ENCODE measurements at places on chromosomes 2 and 18.

- DNase-seq = no peak
These were observed 36.1 kb upstream of the GPR17 start for GRCh38 chr2:127609818-127610217.

- no peak for DNase-seq
These were observed 27.3 kb downstream of the CAB39 start for GRCh38 chr2:230739961-230740360.

- DNase-seq = no peak
These were observed 53.7 kb upstream of the TANC1 start for GRCh38 chr2:158914731-158915130.

DNA sequence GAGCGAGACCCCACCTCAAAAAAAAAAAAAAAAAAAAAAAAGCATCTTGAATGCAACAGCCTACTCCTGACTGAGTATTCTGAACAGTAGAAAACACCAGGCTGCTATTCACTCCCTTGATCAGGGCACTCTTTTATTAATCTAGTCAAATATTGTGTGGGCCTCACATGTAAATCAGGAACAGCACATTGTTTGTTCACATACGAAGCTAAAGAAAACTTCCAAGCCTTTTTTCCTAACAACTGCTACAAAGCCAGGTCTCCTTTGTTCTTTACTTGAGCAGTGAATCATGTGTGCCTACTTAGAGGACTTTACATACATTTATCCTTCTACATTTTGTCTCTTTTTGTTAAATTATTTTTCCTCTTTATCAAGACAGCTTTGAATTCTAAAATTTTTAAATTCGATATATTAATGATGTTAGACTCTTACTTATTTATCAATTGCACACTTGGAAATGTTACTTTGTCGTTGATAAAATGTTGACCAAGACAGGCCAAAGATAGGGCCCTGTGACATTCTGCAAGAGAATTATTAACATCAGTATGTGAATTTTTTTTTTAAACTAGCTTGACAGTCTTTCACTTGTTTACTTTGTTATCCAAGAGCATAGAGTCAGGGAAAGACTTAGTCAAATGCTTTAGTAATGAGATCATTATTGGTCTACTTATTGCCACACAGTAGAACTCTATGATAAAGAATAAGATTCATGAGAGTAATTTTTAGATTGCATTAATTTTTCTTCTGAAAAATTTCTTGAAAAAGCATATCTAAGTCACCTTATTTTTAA lies 13.2 kb downstream of the SPATS2L start:
- DNase-seq = no peak

DNA sequence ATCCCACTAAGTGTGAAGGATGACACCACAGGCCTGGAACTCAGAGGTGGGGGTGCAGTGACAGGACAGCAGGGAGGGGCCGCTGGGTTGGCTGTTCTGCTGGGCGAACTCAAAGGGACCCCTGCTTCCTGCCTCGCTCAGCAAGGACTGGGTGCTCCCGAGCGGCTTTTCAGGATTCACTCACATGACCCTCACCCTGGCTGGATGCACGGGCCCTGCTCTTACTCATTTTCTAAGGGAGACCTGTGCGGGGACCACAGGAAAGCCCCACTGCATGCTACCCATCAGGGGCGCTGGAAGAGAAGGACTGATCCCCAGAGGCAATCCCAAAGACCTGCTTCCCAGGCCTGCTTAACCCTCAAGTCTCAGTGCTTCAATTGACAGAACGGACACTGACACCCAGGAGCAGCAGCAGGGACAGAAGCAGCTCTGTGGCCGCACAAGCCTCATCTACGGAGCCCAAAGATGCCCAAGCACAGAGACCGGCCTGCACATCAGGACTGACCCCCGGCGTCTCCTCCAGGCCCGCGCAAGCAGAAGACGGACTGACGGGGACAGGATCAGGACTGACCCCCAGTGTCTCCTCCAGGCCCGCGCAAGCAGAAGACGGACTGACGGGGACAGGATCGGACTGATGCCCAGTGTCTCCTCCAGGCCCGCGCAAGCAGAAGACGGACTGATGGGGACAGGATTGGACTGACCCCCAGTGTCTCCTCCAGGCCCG lies 29.6 kb downstream of the THAP4 start:
- no peak for DNase-seq

- no peak for DNase-seq
These were observed 39.2 kb downstream of the STAT1 start for GRCh38 chr2:190974629-190975361.

GRCh38 chr2:181790716-181791649 lies 100.5 kb upstream of the ITPRID2 start:
- DNase-seq = no peak

DNA sequence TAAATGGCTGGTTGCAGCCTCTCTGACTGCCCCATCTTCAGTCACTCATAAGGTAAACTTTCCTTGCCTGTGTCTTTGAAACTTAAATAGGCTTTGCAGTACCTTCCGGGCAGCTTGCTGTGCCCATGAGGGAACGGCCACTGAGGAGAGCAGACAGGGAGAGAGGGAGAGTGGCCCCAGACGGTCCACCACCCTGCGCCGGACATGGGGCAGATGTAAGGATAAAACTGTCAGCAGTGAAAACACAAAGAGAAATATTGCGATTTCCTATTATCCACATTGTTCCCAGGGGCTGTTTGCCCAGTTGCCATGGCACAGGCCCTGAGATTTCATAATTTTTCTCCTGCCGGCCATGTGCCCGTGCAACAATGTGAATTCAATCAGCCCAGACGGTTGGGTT lies 265.9 kb upstream of the SALL3 start:
- no peak for DNase-seq

DNA sequence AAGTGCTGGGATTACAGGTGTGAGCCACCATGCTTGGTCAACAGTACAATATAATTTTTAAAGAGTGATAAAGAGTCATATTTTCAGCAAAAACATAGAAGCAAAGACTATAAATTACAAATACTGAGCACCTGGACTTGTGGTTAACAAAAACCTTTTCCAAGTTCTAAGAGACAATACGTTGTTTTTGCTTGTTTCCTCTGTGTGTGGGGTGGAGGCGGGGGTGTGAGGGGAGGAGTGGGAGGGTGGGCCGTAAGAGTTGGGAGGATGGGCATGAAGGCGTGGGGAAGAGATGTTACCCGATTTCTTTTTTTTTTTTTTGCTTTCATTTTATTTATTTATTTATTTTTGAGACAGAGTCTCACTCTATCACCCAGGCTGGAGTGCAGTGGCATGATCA lies 78.0 kb upstream of the WIPF1 start:
- no peak for DNase-seq

GRCh38 chr2:101948625-101949155 lies 43.1 kb upstream of the IL1R2 start:
- DNase-seq = no peak

DNA sequence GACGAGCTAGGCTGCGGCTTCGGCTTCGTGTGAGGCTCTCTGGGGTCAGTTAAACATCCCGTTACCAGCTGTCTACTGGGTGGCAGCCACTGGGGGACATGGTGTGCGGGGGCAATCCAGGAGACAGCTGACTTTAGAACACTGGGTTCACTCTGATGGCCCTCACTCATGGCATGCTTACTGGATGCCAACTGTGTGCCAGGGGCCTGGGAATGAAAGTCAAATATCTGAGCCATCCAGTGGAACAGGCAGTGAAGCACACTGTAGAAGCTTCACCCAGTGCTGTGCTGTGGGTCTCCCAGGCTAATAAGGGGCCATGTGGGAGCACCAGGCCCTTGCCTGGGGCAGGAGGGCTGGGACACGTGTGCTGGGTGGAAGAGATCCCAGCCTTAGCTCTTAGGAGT lies 48.3 kb downstream of the GLI2 start:
- no peak for DNase-seq

DNA sequence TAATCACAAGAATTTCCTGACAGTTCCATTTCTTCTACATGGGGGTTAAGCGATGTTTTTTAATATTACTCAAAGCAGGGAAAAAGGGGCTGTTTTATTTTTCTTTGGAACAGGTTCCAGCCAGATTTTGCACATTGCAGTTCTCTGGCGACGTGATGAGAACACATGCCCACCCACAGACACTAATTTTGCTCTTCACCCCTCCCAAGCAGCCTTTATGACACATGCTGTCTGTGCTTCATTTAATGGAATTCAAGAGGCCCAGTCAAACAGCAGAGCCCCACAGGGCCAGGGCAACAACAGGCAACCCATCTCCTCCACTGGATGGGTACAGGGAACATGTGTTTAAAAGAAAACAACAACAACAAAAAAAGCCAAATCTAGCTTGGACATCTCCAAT lies 70.8 kb downstream of the SPRED2 start:
- no peak for DNase-seq

GRCh38 chr2:66080127-66080526 lies 354.8 kb upstream of the MEIS1 start:
- DNase-seq = no peak

DNA sequence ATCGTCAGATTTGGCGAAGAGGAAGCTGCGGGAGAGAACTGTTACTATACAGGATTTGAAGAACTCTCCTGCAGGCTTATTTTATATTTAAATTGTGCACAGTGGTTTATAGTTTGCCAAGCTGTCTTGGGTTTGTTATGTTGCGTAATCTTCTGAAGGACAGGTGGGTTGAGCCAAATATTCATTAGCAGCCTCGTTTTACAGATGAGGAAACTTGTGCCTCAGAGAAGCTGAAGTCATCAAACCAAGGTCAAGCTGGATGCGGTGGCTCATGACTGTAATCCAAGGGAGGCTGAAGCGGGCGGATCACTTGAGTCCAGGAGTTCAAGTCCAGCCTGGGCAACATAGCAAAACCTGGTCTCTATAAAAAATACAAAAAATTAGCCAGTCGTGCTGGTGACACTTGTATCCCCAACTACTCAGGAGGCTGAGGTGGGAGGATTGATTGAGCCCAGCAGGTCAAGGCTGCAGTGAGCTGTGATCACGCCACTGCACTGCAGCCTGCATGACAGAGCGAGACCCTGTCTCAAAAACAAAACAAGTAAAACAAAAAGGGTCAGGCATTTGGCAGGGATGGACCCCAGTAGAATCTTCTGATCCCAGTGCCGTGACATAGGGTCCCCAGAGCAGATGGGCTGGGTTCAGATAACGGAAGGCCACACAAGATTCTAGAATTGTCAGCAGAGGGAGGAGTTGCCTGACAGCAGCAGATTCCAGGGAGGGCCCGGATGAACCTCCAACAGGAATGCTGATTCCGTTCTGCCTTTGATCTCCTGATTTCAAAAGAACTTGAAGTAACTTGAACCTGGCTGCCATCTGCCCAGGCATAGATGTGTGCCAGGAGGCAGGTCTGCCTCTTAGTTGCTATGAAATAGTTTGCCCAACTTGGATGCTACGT lies 50.6 kb downstream of the SH3BP4 start:
- DNase-seq = no peak

GRCh38 chr18:79447703-79448367 lies 52.1 kb downstream of the NFATC1 start:
- no peak for DNase-seq

DNA sequence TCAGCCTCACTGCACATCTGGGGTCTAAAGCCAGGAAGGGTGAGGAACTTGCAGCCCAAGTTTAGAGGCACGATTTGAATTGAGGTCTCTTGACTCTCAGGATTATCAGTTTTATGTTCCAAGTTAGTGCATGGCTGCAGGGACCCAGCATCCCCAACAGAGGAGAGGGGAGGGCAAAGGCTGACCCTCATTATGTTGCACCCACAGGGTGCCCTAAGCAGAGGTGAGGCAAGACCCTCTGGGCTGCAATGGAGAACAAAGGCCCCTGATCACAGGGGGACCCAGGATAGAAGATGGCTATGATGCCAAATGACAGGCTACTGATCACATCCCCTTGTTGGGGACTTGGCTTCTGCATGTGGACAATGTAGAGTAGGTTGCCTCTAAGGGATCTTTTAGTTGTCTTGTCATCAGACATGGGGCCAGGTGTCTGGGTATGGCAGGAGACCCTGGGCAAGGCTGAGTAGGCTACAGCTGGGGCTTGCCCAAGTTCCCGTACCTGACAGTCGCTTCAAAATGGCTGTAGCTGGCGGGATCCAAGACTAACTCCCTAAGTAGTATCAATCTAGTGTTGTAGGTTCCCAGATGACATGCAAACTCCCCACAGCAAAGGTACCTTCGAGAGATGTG lies 4.5 kb upstream of the GDF7 start:
- no peak for DNase-seq

- DNase-seq = no peak
These were observed 70.4 kb upstream of the CYP1B1 start for GRCh38 chr2:38146275-38146906.

- no peak for DNase-seq
These were observed 20.6 kb downstream of the CROCC2 start for GRCh38 chr2:240926516-240927389.

DNA sequence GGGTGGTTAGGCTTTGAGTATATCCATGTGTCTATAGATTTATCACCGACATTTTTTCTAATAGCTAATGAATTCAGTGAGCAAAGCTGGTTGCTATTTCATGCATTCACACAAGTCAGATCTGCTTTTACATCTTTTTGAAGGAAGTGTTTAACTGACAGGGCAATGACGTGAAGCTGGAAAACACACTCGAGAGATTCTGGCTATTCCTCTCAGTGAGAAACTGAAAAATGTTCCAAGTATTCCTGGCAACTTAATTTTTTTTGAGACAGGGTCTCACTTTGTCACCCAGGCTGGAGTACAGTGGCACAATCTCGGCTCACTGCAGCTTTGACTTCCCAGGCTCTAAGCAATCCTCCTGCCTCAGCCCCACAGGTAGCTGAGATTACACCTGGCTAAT lies 21.2 kb downstream of the RNF138 start:
- DNase-seq = no peak

- no peak for DNase-seq
These were observed 47.5 kb upstream of the HNRNPA3 start for GRCh38 chr2:177165061-177165583.

GRCh38 chr18:25181581-25181980 lies 170.4 kb downstream of the ZNF521 start:
- DNase-seq = no peak

- no peak for DNase-seq
These were observed 39.4 kb downstream of the LYPD6B start for GRCh38 chr2:149077861-149078260.

- DNase-seq = no peak
These were observed 18.2 kb upstream of the SOX11 start for GRCh38 chr2:5674026-5674340.

GRCh38 chr2:109209412-109209811 lies 80.4 kb downstream of the SH3RF3 start:
- DNase-seq = no peak

DNA sequence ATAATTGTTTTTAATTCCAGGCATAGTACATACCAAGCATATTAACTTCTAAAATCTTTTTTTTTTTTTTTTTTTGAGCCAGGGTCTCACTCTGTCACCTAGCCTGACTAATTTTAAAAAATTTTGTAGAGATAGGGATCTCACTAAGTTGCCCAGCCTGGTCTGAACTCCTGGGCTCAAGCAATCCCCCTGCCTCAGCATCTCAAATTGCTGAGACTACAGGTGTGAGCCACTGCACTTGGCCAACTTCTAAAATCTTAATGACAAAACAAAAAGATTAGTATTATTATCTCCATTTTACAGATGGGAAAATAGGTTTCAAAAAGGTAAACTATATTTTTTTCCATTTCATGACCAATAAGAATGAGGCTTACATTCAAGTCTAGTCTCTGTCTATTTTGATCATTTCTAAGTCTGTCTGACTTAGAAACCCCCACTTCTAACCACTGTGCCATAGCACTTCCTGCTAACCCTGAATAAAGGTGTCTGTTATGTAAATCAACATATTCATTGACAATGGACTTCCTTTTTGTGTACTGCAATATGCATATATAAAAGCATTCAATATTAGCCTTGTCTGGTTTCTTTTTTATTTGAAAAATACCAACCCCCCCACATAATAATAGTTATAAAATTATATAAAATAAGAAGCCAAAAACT lies 28.7 kb upstream of the ZEB2 start:
- DNase-seq = no peak

Measured in stimulated activated CD8-positive, alpha-beta memory T cell treated with anti-CD3 and anti-CD28 coated beads, Interleukin-12 subunit alpha, Interleukin-12 subunit beta, amount 100 ng/mL, for 4 hours (primary cell).